ENCODE measurements at places on chromosomes 6 and 20.

DNA sequence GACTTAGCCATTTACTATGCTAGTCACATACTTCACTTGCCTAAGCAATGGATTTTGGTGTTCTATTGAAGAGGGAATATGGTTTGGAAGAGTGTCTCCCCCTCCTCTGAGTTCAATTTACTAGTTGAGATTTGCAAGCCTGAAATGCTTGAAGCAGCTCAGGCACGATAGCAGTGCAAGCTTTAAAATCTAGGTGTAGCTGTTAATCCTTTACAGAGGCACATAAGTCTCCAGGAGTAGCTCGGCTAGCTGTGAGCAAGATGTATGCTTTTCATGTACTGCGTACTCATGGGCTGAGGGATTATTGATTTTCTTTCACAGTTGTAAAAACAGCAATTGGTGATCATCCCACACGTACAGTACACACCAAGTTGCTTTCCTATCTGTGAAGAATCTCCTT is 726 bp downstream of the FLRT3 start:
- DNase-seq = no peak

- no peak for DNase-seq
Observed at GRCh38 chr6:113998811-113999210, 27.9 kb upstream of the HDAC2 start.

- no peak for DNase-seq
Observed at GRCh38 chr6:155791186-155791585, 335.5 kb upstream of the NOX3 start.

DNA sequence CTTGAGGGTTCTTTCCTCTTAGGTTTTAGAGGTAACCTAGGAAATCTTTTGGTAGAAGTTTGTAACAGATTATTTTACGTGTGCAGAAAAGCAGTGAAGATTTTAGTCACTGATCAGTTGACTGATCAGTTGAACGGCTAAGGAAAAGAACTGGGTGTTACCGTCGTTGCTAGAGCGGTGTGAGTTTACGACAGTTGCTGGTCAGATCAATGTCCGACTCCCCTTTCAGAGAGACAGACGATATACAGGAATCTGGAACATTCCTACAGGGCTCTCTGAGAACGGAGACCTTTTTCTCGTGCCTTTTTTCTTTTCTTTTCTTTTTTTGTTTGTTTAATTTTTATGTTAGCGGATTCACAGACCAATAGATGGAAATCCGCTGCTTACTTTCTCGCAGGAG is 132.1 kb upstream of the ZNF184 start:
- DNase-seq = no peak

DNA sequence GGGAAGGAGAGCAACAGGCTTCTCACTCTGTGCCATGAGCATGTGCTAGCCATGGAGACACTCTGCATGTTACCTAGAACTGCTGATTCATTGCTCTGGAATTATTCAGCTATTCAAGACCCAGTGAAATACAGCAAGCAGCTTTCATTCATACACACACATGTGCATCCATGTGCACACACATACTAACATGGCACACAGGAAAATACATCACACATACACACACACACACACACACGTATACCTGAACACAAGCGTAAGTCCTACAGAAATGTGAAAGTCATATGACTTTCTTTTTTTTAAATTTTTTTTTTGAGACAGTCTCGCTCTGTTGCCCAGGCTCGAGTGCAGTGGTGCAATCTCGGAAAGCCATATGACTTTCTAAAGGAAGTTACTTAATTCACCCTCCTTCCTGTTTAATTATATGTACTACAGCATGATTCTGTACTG is 108.2 kb upstream of the NFATC2 start:
- no peak for DNase-seq

GRCh38 chr6:42142118-42142835 is at the start of gene C6orf132:
C6orf132 (minus strand) TSS chr6:42142620; CDS start chr6:42142444, 176 bp downstream.
- peak; percentile 12 for DNase-seq

GRCh38 chr20:32333181-32333987 is 24.7 kb upstream of the ASXL1 start:
- DNase-seq = no peak

- no peak for DNase-seq
Observed at GRCh38 chr6:3928111-3928510, 78.9 kb downstream of the FAM50B start.

DNA sequence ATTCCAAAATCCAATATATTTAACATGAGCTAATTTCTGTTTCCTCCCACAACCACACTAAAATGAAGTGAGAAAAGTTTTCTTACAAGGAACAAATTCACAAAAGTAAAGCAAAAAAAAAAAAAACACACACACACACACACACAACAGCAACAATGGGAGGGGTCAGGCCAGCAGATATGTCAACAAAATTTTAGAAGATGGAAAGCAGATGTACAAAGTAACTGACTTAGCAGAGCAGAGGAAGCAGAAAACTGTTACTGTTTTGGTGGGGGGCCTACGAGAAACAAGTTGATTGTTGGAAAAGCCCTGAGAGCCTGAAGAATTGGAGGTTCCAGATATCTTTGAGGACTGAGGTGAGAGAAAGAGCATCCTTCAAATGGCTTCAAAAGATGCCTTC is 11.7 kb downstream of the EPB41L2 start:
- no peak for DNase-seq

DNA sequence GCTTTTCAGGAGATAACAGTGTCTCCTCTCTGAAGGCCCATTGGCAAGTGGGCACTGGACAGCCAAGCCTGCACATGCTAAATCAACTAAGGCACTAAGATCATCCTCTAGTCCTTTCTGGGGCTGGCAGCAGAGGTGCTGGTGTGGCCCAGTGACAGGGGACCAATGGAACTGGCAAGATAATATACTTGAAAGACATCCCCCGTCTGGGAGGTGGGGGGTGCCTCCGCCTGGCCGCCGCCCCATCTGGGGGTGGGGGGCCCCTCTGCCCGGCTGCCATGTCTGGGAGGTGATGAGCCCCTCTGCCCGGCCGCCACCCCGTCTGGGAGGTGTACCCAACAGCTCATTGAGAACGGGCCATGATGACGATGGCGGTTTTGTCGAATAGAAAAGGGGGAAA is 223.3 kb downstream of the UNC5CL start:
- no peak for DNase-seq

GRCh38 chr6:24481449-24481848 is 7.9 kb downstream of the GPLD1 start:
- no peak for DNase-seq

DNA sequence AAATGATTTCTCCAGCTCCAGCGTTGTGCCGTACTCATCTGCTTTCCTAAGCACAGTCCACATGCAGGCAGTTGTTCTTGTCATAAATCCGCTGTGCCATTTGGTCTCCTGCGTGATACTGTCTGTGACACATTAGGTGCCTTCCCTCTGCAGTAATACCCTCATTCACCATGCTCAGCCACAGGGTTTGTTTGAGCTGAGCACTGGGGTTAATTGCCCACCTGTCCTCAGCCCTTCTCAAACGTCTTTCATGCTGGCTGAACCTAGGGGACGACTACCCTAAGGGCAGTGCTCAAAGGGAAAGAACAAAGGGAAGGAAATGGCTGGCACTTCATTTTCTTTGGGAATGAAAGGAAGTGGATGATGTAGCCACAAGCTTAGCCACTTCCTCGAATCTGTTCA is 64.2 kb upstream of the MYLIP start:
- no peak for DNase-seq

- DNase-seq = no peak
Observed at GRCh38 chr6:85172705-85173104, 277.2 kb upstream of the NT5E start.

DNA sequence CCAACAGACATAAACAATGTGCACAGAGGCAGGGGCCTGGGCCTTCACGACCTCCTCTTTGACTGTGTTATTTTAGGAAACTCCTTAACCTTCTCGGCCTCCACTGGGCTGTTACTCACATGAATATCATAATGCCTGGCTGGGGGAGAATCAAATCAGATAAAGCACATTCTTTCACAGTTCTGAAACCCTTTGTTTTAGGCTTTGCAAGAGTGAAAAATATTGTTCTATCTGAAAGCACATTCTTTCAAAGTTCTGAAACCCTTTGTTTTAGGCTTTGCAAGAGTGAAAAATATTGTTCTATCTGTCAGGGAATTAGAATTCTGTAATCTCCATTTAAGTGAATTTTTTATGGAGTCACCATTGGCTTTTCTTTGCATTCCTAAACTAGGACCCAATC is 50.7 kb upstream of the SYNDIG1 start:
- DNase-seq = no peak

- no peak for DNase-seq
Observed at GRCh38 chr6:163419413-163420288, 5.1 kb downstream of the QKI start.

- DNase-seq = no peak
Observed at GRCh38 chr6:98942263-98942803, 5.4 kb downstream of the FBXL4 start.

DNA sequence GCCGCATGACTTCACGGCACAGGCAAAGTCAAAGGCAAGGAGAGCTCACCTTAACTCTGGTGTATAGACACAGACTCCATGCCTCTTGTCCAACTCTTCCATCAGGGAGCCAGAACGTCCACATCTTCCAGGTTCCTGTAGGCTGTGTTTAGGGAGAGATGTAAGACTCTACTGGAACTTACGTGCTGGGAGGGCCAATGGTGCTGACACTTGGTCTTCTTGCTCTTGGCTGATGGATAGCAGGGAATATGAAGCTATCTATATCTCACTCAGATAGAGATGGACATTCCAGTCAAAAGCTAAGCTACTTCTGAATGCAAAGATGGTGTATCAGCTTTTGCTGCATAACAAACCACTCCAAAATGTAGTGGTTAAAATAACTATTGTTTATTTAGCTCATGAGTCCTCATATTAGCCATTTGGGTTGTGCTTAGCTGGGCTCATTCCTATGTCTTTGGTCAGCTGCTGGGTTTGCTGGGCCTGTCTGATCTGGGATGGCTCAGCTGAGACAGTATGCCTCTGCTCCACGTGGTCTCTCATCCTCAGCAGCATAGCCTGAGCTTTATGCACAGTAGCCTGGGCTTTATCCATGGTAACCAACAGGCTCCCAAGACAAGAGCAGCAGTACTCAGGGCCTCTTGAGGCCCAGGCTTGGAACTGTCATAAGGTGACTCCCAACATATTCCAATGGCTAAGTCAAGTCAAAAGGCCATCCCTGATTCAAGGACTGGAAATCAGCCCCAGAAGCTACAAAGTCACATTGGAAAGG is 111.6 kb downstream of the SNX5 start:
- DNase-seq = no peak

GRCh38 chr6:31521835-31522234 is 6.9 kb upstream of the MCCD1 start:
- DNase-seq = no peak

GRCh38 chr6:129686941-129687627 is 22.9 kb downstream of the ARHGAP18 start:
- peak; percentile 62 for DNase-seq

GRCh38 chr20:24109537-24109936 is 121.0 kb upstream of the GGTLC1 start:
- DNase-seq = peak; percentile 57

DNA sequence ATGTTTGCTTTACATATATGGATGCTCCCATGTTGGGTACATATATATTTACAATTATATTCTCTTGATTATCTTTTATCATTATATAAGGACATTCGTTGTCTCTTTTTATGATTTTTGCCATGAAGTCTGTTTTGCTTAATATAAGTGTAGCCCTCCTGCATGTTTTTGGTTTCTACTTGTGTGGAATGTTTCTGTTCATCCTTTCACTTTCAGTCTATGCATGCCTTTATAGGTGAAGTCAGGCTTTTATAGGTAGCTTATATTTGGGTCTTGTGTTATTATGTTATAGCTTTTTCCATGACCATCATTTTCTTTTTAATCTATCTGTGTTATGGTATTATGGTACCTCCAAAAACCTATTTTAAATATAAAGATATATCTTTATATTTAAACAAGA is 612.5 kb upstream of the HS3ST5 start:
- no peak for DNase-seq

DNA sequence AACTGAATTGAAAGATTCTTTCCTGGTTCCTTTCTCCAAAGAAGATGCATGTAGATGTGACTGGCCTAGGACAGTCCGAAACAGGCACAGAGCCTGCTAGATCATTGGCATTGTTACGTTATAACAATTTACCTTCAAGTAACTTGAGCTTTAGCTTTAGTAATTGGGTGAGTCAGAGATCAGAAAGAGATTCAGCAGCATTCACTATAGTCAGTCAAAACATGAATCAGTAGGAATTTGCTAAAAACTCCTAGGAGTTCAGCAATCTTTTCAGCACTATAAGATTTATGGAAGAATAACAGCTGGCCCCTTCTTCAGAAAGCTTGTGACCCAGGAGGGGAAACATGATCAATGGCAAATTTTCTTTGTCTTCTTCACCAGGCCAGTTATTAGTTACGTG is 281.7 kb upstream of the PRDM1 start:
- no peak for DNase-seq

DNA sequence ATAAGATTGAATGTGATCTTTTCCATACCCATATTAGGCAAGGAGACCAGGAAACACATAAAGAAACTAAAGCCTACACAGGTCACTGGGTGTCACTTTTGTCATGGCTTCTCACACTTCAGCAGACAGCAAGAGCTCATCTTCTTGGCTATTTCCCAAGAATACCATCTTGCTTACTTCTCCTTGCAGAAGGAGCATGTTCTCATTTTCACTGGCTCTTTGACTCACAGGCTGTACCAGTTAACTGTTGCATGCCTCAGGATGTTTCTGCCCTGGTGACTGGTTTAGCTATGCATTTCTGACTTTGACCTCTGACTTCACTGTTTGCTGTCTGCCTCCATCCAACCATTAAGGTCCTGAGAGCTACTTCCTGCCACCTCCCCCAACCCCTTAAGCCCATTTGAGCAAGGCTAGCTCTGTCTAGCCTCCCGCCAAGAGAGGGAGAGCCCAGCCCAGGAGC is 40.3 kb upstream of the OGFRL1 start:
- DNase-seq = no peak

GRCh38 chr6:38320843-38321242 is 318.9 kb downstream of the BTBD9 start:
- DNase-seq = no peak

DNA sequence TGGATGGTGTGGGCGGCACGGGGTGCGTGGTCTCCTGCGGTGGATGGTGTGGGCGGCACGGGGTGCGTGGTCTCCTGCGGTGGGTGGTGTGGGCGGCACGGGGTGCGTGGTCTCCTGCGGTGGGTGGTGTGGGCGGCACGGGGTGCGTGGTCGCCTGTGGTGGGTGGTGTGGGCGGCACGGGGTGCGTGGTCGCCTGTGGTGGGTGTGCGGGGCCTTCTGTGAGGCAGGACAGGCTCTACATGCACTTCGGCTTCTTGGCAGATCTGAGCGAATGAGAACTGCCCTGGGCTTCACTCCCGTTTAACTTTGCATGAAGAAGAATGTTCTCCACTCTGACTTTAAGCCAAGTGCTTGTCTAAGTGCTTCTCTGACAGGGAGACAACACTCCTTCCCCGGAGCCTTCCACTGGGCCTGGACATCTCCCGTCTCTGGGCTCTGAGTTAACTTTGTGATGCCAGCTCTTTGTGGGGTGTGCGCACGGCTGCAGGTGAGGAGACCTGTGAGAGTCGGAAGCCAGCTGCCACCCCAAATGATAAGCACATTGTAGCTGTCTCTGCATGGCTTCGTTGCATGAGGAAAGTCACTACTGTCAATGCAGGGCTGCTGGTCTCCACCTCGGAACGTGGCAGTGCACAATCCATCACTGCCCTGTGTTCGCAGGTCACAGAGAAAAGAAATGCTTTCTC is 244.8 kb downstream of the DLL1 start:
- no peak for DNase-seq

- DNase-seq = no peak
Observed at GRCh38 chr6:152979116-152979515, 3.7 kb downstream of the FBXO5 start.

- DNase-seq = no peak
Observed at GRCh38 chr6:56243518-56244070, 3.8 kb downstream of the COL21A1 start.

- no peak for DNase-seq
Observed at GRCh38 chr6:100751590-100751989, 129.5 kb downstream of the ASCC3 start.
